Bronchial epithelial cell (primary cell): ENCODE measurements at places on chromosomes 1 and 21.

DNA sequence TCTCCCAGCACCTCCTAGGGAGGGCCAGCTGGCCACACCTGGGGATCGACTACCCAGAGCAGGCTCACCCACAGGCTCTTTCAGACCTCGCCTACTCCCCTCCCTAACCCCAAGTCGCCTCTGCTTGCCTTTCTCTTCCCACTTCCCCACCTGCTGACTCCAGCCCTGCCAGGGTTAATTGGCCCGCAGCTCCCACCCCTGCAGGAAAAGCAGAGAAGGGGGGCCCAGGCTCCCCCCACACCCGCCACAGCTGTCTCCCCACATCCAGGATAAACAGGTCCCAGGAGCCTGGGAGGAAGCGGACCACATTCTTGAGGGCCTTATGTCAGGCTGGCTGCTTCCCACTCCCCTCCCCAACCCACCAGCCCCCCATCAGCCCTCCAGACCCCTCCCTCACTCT is 45.0 kb downstream of the TAS1R2 start:
- DNase-seq = no peak

DNA sequence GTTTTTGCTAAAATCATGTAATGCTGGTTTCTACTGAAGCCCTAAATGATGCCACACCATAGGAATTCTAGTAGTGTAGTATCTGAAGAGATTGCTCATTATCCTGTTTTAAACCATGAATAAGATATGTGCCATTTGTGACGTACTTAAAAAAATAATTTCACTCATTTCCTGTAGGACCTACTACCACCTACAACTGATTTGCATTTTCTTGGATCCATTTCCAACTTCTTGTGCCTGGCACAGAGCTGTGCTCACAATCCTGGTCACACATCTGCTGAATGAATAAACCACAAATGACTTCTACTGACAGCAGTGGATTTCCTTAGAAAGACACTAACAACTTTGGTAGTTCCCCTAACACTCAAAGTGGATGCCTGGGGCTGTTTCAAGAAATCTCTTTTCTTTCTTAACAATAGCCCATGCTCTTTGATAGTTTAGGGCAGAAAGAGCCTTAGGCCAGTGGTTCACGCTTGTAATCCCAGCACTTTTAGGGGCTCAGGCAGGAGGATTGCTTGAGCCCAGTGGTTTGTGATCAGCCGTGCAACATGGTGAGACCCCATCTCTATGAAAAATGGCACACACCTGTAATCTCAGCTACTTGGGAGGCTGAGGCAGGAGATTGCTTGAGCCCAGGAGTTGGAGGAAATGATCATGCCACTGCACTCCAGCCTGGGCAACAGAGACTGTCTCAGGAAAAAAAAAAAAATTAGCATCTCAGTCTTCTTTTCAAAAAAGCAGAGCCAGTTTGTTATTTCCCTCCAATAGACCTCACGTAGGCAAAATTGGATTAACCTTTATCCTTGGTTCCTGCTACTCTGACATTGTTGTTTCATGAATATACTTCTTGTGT is 13.0 kb upstream of the BATF3 start:
- peak; percentile 48 for DNase-seq

GRCh38 chr1:156506450-156506849 is 5.9 kb upstream of the MEF2D start:
- no peak for DNase-seq

DNA sequence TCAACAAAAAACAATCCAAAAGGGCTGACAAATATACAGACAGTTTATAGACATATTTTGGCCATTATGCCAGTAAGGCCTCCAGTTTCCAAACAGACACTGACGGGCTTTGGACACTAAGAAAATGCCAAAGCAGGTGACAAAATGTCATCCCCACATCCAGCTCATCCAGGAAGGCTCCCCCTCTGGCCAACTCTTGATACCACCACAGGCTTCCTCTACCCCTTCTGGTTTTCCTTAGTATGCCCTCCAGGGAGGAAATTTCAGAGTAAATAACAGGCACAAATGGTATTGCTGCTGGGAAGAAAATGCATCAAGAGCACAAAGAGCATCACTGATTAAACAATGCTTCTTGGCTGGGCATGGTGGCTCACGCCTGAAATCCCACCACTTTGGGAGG is 225.3 kb downstream of the VAV3 start:
- no peak for DNase-seq

DNA sequence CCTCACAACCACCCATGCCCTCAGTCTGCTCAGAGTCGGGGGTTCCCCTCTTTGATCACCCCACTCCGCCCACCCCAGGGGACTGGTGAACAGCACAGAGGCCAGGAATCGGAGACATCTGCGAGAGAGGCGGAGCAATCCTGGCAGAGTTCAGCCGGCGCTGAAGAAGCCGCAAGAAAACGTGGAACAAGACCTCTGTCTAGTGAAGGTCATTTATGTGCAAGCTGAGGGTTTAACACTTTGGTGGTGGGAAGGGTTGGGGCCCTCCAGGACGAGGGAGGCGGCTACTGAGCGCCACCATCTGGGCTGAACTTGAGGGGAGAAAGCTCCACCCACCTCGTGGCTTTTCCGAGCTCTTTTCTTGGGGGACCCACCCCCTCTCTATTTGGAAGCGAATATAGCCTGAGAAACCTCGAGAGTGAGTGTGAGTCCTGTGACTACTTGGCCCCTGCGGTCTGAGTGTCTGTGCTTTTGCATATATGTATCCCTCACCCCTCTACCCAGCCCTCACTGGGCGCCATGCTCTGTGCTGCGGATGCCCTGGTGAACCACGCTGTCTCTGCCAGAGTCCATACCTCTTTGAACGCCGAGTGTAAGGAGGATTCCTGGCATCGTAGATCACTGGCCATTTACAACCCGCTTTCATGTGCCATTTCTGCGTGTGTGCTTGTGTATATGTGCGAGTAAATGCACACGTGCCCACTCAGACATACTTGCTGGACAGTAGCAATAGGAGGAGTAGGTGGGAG is 1.2 kb upstream of the EPHA10 start:
- no peak for DNase-seq

DNA sequence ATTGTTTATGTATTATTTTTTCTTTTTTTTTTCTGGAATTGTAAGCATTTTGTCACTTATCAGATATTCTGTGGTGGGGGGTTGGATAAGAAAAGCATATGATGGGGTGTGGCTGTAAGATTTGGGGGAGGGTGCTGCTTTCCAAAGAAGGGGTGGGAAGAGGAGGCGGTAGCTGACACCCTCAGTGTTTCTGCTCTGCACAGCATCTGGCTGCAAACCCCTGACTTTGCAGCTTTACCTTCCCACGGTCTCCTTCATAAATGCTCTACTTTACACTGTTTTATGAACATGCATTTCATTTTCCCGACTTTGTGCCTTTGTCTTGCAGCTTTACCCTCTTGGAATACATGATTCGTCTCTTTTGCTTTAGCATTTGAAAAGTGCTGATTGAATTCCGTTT is 7.6 kb downstream of the FMN2 start:
- DNase-seq = no peak

DNA sequence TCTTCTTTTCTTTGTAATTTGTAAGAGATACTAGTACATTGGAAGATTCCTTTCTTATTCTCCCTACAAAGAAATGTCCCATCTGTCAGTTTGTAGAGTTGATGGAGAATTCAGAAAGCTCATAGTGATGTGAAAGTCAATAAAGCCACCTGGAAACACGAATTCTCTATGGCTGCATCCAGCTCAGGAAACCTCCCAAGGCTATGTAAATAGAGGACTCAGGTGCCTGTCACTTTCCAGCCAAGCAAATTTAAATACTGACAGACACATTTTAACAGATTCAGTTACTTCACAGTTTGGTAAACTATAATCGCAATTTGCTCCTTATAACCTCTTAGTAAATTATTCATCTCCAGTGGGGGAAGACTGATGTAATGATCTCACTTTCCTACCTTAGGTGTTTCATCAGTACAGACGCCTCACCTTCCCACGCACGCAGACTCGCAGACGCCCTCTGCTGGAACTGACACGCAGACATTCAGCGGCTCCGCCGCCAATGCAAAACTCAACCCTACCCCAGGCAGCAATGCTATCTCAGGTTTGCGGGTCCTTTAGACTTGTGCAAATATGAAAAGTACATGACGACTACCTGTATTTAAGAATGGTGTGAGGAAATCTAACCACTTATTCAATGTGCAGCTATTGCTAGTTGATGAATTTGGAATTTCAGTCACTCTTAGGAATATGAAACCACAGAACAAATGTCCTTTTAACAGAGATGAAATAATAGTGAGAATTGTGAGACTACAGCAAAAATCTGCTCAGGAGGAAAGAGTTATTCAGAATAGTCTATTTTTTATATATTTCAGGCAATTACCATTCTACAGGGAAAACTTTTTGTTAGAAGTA is 60.6 kb downstream of the PTPRC start:
- DNase-seq = peak; percentile 81

- no peak for DNase-seq
These were observed 133.8 kb downstream of the AK5 start for GRCh38 chr1:77415579-77415978.

- no peak for DNase-seq
These were observed 4.7 kb downstream of the SCAF4 start for GRCh38 chr21:31727181-31727580.

DNA sequence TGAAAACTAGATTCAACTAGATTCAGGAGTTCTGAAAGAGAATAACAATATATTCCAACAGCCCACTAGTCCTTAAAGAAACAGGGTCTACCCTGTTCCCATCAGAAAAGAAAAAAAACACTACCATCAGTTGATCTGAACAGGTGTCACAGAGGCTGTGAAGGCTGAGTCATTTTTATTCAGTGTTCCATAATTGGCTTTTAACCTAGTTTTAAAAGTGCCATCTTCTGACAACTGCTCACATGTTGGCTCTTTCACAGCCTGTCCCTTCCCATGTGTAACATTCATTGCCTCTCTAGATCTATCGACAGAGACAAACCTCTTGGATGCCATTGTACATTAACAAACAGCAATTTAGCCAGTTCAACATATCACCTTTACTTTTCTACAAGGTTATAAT is 243.7 kb downstream of the TBX15 start:
- no peak for DNase-seq

- DNase-seq = peak; percentile 99
These were observed 44.2 kb downstream of the PRRX1 start for GRCh38 chr1:170707959-170708655.

- no peak for DNase-seq
These were observed 12.7 kb upstream of the TSNAX start for GRCh38 chr1:231515748-231516147.

- DNase-seq = peak; percentile 26
These were observed 62.7 kb downstream of the CASZ1 start for GRCh38 chr1:10733474-10734366.

DNA sequence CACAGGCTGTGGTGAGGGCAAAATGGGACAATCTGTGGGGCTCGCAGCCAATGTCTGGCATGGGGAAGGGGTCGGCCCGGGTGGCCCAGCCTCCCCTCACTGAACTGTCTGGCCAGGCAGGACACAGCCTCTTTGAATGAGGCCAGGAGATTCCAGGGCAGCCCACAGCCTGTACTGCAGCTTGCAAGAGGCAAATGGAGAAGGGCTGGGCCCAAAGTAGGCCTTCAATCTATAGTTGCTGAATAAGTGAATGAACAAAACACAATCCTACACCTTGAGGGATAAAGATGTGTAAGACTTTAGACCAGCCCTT is 23.2 kb downstream of the SLC27A3 start:
- DNase-seq = no peak

DNA sequence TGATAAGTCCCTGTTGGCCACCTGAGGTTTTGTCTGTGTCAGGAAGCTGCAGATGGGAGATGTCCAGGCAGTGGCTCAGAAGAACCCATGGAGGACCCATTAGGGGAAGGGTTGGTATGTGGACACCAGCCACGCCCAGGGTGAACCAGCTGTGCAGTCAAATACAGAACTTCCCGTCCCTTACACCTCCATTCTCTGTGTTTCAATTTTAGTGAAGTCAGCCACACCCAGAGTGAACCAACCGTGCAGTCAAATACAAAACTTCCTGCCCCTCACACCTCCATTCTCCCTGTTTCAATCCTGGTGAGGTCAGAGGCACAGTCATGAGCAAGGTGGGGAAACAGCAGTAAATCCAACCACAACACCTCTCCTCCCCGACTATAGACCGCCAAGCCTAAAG is 27.4 kb downstream of the BACE2 start:
- peak; percentile 10 for DNase-seq

DNA sequence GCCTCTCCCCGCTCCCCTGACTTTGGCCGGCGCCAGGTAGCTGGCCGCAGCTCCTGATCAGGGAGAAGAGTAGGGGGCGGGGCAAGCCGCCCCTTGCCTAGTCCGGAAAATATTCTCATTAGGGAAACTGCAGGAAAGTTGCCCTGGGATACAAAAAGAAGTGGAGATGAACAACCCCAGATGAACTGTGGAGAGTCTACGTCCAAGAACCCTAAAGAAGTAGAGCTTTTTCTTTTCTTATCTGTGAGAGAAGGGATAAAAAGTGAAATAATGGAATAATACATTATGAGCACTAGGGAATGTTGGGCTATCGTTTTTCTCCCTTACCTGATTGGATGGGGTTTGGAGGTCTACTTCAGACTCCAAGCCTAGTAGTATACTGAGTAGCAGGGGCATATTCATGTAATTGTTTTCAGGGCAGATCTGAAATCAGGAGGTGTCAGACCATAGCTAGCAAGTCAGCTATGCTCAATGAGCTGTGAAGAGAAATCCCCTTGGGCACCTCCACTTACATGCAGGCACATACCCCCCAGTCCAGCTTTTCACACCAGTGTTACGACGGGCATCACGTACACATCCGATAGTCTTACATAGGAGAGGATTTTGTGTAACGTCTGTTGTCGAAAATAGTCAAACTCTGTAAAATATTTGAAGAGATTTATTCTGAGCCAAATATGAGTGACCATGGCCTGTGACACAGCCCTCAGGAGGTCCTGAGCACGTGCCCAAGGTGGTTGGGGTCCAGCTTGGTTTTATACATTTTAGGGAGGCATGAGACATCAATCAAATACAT is 1.7 kb upstream of the DUSP10 start:
- no peak for DNase-seq

DNA sequence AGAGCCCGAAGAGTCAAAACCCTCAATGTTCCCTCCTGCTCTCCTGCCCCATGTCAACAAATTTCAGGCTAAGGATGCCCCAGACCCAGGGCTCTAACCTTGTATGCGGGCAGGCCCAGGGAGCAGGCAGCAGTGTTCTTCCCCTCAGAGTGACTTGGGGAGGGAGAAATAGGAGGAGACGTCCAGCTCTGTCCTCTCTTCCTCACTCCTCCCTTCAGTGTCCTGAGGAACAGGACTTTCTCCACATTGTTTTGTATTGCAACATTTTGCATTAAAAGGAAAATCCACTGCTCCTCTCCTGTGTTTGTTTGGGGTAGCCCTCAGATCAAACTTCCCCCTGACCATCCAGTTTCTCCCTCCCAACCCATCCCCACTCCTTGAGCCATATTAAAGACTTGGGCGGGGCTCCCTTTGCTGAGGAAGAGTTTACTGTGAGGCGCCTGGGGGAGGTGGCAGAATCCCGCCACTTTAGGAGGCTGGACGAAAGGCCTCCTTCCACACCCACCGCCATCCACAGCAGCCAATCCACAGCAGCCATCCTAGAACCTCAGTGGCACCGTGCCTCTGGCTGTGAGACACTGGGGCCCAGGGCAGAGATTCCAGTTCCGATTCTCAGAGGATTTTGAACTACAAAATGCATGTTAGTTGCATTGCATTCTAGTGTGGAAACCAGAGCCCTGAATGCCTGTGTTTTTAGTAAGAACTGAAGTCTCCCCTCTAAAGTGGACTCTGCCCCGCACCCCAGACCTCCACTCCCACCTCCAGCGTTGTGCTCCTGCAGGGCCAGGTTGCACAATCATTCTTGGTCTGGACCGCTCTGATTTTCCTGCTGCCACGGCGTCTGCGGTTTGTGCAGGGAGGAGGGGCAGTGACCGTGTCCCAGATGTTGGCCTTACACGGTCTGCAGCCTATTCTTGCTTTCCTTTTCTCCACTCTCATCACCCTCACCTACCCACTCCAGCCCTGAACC is 3.0 kb downstream of the OLFML3 start:
- DNase-seq = peak; percentile 34
